Small intestine (tissue), 16 donors: ENCODE measurements at places on chromosomes 2 and 18. TPM values are rescaled to one million over a fixed set of nuclear protein-coding genes. Genes with fewer than 3 reads are reported as not detected.
A peak's percentile ranks its signal among the peaks of the same experiment; 100 is the strongest.

DNA sequence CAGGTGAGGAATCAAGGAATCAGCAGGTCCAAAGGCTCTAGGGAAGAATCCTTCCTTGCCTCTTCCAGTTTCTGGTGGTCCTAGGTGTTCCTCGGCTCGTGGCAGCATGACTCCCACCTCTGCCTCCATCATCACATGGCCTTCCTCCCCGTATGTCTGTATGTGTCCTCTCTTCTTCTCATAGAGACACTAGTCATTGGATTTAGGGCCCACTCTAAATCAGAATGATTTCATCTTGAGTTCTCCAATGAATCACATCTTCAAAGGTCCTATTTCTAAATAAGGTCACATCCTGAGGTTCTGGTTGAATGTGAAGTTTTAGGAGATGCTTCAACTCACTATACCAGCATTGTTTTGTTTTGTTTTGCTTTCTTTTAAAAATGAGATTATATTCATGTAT, 11.1 kb upstream of the AGFG1 start:
- no peaks in the 10 kb centered on the region for H3K27me3 ChIP-seq
- no peak for DNase-seq
- peaks cover 7% of the 10 kb centered on the region for H3K4me1 ChIP-seq
- H3K27ac ChIP-seq = no peak overlapping the region

DNA sequence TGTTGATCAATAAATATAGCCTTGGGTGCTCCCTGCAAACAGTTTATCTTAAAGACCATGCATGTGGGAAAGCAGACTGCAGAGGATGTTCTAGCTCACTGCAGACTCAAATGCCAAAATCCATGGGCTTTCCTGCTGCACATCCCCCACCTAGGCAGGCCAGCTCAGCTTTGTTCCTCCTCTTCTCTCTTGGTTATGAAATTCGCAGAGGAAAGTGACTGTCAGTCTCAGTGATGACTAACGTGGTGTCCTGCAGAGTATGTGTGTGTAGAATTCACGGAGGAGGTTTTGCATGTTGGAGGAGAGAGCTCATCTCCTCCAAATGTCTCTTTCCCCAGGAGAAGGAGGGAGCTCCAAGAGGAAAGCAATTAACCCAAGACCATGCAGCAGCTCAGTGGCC, 21.4 kb upstream of the KCNS3 start:
- no peak overlapping the region for H3K27ac ChIP-seq
- no peak for DNase-seq
- H3K36me3 ChIP-seq = no peaks in the 10 kb centered on the region
- no peaks in the 10 kb centered on the region for H3K27me3 ChIP-seq
- no peak overlapping the region for H3K4me3 ChIP-seq

- peaks cover 3% of the 10 kb centered on the region for H3K36me3 ChIP-seq
- peak; percentile 22 for DNase-seq
- H3K27me3 ChIP-seq = no peaks in the 10 kb centered on the region
- no peak overlapping the region for H3K4me3 ChIP-seq
Observed at GRCh38 chr2:27855476-27855875, 34.7 kb downstream of the RBKS start.

DNA sequence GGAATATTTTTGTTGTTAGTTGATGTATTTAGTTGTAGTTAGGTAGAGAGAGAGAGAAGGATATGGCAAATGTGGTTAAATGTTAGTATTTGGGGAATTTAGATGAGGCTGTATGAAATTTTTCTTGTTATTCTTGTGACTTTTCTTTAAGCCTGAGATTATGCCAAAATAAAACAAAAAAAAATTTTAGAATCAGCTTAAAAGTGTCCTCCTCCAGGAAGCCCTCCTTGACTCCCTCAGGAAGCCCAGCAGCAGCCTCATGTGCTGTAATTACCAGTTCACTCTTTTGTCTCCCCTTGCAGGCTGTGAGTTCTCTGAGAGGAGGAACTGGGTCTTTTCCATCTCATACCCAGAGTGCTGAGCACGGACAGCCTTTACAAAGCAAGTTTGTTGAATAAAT, 243.5 kb downstream of the TFCP2L1 start:
- DNase-seq = no peak
- H3K27me3 ChIP-seq = no peaks in the 10 kb centered on the region
- H3K27ac ChIP-seq = no peak overlapping the region

DNA sequence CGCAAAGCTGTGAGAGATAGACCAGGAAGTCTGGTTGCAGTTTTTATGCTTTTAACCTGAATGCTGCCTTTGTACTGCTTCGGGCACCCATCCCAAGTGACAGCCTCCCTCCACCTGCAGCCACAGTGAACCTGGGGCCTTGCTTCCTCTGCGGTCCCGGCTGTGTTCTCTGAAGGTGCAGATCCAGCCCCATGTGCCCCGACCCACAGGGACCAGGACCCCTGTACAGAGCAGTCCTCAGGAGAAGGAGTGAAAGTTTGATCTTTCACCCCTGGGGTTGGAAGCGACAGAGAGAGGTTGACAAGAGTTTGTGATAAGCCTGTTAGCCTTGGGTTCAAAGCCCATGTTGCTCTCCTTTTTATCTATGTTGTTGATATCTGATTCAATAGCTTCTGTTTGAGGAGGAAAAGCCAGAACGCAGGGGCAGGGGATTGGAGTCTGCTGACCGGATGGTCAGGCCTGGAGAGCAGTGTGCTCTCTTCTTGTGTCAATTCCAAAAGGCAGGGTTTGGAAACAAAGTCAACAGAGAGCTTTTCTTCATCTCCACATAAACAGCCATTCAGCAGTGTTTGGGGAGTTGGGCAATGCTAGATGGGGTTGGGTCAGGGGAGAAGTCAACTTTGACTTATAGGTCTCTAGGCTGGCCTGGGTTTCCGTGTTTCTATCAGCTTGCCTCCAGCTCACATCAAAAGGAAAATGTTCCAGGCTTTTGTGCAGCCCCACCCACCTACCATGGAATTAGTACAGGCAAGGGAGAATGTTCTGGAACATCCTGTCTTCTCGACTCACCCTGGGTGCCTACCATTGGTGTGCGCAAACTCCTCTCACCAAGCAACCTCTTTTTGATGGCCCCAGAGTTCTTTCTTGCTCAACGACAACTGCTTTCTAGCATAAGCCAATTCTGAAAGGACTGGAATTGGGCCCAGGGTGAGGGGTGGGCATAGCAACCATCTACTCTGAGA, 214.9 kb downstream of the ALPK2 start:
- H3K27ac ChIP-seq = no peak overlapping the region
- no peaks in the 10 kb centered on the region for H3K36me3 ChIP-seq
- H3K4me3 ChIP-seq = no peak overlapping the region
- no peaks in the 10 kb centered on the region for H3K27me3 ChIP-seq
- peak; percentile 78 for DNase-seq
- H3K4me1 ChIP-seq = no peaks in the 10 kb centered on the region

DNA sequence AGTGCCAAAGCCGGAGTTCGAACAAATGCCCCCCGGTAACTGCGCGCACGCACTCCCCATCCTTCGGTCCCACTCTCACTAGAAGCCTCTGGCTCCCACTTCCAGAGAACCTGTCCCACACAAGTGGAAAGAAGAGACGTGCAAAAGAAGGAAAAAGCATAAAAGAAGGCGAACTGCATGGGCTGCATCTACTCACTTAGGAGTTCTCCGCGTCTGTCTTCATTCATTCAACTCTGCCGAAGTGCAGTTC, 312 bp downstream of the NR4A2 start:
- H3K27me3 ChIP-seq = no peaks in the 10 kb centered on the region
- H3K4me3 ChIP-seq = peak overlapping the region; percentile 50
- no peak for DNase-seq
- H3K36me3 ChIP-seq = no peaks in the 10 kb centered on the region

DNA sequence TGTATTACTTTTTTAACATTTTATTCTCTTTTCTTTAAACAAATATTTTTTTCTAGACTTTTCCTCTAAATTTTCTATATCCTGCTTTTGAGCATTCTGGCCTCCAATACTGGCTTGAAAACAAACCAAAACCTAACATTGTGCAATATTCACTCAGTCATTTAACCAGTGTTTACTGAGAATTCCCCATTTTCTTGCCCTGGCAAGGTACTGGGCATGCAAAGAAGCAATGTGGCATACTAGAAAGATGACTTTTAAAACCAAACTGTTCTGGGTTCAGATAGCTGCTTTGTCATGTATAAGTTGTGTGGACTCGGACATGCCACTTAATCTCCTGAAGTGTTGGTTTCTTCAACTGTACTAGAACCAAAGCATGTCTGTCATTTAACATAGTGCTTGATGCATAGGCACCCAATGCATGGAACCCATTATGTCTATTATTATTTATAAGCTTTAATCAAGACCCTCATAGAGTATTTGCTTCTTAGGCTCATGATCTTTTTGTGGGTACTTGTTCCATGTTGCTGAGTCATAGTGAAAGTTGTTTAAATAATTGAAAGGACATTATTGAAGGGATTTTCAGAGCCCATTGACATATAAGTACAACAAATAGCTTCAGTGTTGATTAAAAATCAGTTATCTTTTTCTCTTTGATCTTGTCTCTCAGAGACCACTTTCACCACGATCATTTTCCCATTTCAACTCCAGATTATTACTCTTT, 185.4 kb upstream of the OSR1 start:
- no peaks in the 10 kb centered on the region for H3K27me3 ChIP-seq
- no peaks in the 10 kb centered on the region for H3K36me3 ChIP-seq
- H3K4me1 ChIP-seq = peaks cover 6% of the 10 kb centered on the region
- H3K27ac ChIP-seq = no peak overlapping the region
- no peak for DNase-seq
- no peak overlapping the region for H3K4me3 ChIP-seq

GRCh38 chr2:194257095-194257494, 1399.9 kb upstream of the SLC39A10 start:
- H3K4me1 ChIP-seq = no peaks in the 10 kb centered on the region
- H3K4me3 ChIP-seq = no peak overlapping the region
- no peaks in the 10 kb centered on the region for H3K36me3 ChIP-seq
- DNase-seq = no peak

DNA sequence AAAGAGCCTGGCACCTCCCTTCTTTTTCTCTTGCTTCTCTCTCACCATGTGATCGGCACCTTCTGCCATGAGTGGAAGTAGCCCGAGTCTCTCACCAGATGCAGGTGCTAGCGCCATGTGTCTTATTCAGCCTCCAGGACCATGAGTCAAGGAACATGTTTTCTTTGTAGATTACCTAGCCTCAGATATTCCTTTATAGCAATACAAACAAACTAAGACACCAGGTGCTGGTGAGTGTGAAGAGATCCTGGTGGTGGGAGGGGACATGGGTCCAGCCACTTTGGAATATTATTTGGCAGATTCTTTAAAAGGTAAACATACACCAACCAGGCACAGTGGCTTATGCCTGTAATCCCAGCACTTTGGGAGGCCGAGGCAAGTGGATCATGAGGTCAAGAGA, 5.9 kb upstream of the USP40 start:
- H3K36me3 ChIP-seq = no peaks in the 10 kb centered on the region
- no peaks in the 10 kb centered on the region for H3K4me1 ChIP-seq
- DNase-seq = no peak
- H3K27me3 ChIP-seq = no peaks in the 10 kb centered on the region

- H3K4me3 ChIP-seq = no peak overlapping the region
- DNase-seq = no peak
Observed at GRCh38 chr18:59874166-59874565, 25.6 kb upstream of the PMAIP1 start.

DNA sequence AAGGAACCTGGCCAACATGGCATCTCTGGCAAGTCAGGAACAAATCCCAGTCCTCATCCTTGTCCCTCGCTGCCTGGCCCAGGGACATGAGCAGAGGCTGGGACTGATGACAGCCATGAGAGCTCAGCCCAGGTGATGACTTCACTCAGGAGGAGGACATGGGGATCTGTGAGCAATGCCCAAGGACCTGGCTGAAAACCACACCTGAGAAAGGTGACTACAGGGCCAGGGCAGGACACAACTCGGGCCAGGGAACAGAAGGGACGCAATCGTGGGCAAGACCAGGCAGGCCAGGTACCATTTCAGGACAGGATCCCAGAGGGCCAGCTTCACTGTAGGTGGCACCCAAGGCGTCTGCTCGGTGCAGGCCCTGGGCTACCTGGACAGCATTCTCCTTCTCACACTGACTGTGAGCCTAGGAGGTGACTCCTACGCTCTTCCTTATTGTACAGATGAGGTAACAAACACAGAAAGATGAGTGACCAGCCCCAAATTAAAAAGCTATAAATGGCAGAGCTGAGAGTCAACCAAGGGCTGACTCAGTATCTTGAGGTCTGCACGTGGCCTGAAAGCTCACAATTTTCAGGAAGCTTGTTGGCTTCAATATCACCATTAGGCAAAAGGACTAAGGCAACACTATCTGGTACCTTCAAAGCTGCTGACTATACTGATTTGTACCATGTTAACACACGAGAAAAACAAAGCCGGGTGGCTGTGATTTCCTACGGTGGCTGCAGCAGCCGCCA, 141.1 kb downstream of the EIPR1 start:
- no peak for DNase-seq
- H3K27ac ChIP-seq = no peak overlapping the region
- H3K27me3 ChIP-seq = no peaks in the 10 kb centered on the region
- H3K36me3 ChIP-seq = no peaks in the 10 kb centered on the region
- H3K4me3 ChIP-seq = no peak overlapping the region
- H3K4me1 ChIP-seq = no peaks in the 10 kb centered on the region

- no peaks in the 10 kb centered on the region for H3K27me3 ChIP-seq
- DNase-seq = no peak
- no peak overlapping the region for H3K27ac ChIP-seq
- H3K4me1 ChIP-seq = no peaks in the 10 kb centered on the region
Observed at GRCh38 chr2:24304098-24304497, 56.2 kb downstream of the ITSN2 start.

DNA sequence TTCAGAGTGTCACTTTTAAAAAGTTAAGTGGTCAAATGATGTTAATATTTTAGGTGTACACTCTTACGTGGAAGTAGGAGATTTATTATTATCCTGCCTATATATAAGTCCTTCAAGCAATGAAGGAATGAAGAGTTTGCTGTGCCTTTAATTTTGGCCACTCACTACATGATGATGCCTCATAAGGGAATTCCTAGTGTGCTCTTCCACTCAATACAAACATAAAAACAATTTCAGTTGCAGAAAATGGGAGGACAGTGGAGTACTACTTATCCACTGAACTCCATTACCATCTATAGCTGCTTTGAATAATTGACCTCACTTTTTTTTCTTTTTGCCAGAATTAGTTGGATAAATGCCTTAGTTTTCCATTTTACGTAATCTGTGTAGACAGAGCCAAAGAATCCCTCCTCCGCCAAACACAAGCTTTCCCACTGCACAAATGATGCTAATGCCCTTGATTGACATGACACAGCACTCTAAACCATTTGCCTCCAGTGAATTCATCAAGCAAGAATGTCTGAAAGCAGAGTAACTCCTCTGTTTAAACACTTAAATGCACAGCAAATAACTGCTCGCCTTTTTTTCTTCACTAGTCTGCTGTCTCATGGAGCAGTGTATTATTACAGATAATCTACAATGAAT, 751.1 kb upstream of the FANCL start:
- DNase-seq = no peak
- no peak overlapping the region for H3K27ac ChIP-seq
- H3K36me3 ChIP-seq = no peaks in the 10 kb centered on the region
- H3K4me1 ChIP-seq = no peaks in the 10 kb centered on the region

DNA sequence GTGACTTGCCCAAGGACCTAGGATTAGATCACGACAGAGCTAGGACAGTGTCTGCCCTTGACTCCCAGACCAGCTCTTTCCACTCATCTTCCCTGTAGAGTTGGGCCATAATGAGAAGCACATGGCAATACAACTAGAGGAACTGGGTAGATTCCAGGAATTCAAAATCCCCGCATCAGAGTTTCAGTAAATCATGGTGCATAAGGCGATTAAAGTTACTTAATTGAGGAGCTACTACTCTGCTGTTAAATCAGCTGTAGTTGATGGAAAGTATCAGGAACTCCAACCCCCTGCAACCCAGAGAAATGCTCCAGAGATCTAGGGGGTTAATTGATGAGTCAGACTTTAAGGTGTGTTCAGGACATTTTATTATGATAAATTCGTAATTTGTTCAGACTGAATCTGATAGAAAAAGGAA, 5.7 kb downstream of the ANTXR1 start:
- H3K4me3 ChIP-seq = no peak overlapping the region
- no peaks in the 10 kb centered on the region for H3K4me1 ChIP-seq
- H3K27me3 ChIP-seq = no peaks in the 10 kb centered on the region

PJVK gene
- 1.1 TPM for polyA plus RNA-seq

CIB4 gene
- polyA plus RNA-seq = not detected
